ENCODE measurements at places on chromosomes 6 and 20.

DNA sequence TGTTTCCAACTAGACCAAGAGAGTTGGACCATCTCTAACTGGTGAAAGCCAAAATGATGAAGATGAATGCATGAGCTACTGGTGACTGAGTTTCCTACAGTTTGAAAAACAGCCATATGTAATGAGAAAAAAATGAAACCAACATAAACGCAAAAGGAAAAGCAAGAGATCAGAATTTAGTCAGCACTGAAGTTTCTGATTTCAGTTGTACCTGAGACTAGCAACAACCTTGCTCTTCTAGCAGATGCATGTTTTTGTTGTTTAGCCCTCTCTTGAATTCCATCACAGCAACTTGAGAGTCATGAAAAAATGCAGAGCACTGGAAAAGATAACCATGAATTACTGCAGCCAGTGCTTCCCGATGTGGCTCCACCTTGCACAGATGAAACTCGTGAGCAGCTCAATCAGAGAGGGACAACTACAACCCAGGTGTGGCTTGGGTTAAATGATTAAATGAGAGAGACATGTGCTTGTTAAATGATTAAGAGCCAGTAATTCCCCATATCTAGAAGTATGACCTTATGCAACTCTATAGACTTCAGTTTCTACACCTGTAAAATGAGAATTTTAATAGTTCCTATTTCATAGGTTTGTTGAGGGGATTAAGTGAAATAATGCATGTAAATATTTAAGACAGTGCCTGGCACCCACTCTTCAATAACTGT lies 104.8 kb downstream of the ELOVL4 start:
- no peak for DNase-seq

DNA sequence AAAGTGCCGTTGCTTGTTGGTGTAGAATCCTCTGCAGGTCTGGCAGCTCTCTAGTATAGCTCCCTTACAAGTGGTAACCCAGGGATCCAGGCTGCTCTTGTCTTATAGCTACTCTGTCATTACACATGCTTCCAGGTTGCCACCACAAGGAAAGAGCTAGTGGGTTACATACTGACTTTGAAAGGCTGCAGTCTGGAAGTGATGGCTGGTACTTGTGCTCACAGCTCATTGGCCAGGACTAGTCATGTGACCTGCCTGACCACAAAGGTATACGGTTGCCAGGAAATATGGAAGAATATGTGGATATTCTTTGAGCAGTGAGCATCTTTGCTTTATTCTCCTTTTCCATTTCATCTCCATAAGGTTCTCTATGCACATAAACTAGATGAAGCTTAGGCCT lies 46.0 kb downstream of the RREB1 start:
- no peak for DNase-seq

- no peak for DNase-seq
Measured at GRCh38 chr6:165605901-165606739, 56.9 kb downstream of the PDE10A start.

DNA sequence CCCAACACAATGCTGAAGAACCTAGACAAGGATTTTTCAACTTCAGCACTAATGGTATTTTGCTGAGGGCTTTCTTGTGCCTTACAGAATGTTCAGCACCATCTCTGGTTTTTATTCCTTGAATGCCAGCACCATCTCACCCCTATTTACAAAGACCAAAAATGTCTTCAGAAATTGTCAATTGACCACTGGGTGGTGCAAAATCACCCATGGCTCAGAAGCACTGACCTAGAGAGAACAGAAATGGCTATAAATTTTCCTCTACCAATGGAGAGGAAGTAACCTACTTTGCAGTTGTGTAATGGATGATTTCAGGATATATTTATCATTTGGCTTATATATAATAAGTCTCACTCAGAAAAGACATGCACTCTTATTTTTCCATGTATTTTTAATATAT lies 431.0 kb upstream of the IRAK1BP1 start:
- DNase-seq, result no peak

DNA sequence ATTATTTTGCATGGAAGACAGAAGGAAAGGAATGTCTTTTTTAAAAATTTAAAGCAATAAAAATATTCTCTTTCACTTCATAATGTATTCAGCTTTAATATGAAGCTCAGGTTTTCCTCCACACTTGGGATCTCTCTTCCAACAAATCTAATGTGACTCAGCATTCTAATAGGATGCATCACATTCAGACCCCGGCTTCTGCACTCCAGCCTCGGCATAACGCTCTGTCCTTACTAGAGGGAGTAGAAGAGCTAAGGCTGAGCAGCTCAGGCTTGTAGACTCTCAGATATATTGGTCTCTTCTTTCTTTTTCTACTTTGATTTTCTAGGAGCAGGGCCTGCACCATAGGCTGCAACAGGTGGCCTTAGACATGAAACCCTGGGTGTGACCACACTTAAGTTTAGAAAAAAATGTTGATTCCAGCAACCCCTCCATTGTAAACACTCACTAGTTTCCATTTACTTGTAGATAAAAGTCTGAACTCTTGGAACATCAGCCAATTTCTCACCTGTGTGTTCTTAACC lies 161.7 kb downstream of the PAK5 start:
- DNase-seq, result no peak

DNA sequence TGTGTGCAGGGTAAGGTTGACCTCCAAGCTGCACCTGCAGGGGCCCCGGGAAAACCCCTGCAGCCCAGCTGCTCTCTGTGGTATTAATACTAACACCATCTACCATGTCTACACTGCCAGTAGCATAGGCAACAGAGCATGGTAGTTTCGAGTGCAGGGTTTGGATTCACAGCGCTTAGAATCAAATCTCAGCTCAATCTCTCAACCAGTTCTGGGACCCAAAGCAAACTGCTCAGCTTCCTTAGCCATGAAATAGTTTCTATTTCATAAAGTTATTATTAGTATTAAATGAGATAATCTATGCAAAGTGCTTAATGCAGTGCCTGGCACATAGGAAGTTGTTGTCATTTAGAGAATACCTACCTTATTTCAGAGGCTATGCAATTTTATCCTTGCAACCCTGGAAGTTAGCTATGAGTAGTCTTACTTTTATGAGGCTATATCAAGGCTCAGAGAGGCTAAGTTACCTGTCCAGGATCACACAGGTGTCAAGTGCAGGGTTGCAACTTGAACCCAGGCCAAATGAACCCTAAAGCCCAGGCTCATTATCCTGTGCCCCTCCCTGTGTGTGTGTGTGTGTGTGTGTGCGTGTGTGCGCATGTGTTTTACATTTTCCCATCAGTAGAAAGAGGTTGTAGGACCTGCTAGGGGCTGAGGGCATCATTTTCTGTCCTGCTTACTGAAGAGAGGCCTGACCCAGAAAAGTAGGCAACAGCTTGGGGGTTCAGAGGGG lies 27.6 kb upstream of the MRPS18A start:
- no peak for DNase-seq

DNA sequence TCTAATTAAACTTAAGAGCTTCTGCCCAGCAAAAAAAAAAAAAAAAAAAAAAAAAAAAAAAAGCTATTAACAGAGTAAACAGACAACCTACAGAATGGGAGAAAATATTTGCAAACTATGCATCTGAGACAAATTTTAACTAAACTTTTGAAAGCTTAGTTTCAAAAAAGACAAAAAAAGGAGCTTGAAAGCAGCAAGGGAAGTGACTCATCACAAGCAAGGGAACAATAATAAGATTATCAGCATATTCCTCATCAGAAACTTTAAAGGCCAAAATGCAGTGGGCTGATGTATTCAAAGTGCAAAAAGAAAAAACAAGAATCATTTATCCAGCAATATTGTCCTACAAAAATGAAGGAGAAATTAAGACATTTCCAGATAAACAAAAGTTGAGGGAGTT lies 158.6 kb downstream of the RNF144B start:
- no peak for DNase-seq

DNA sequence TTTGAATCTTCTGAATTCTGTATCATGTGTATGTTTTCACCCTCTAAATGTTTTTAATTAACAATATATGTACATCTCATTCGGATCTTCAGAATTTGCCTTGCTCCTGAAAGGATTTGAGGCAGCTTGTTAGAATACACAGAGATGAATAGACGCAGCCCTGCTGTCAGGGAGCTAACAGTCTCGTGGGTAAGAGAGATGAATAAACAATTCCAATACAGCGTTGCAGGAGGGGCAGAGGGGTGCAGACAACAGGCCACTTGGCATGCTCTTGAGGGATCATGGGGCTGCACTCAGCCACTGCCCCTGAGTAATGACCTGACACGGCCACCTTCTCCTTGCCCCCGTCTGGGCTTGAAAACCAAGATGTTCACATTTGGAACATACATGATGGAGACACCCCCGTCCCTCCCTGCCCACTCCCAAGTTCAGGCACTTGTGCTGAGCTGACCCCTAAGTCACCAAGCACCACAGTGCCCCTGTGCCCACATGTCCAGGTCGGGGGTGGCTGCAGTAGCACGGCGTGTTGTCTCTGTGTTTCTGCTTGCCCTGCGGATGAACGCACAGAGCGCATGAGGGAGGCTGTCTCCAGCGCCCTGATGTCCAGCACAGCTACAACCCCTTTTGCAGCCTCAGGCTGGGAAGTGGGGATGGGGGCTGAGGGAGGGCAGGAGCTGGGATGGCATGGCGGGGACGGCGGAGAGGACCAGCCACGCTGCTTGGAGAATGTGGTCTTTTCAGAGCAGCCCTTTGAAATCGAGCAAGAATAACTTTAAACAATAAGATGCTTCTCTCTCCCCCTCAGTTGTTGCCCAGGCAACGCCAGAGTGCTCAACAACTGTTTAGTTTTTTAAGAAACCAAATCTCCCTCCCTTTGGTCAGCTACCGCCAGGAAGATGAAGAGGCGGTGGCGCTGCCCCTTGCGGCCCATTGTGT lies 33.0 kb upstream of the CDH22 start:
- no peak for DNase-seq

- no peak for DNase-seq
Measured at GRCh38 chr6:170370416-170370815, 63.9 kb downstream of the FAM120B start.

DNA sequence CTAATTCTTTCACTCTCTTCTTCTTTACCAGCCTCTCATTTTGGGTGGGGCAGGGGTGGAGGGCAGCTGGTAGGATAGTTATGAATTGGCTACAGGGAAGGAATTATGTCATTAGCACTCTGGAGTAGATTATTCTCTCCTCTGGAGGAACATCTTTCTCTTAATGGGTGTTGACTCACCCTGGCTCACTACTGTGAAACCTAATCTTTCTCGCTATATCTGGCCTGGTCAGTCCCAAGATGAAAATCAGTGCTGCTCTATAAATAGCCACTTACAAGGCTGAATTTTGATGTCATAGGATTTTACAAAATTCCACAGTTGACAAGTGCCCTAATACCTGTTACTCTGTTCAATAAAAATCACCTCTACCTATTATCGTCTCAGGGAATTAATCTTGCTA lies 151.3 kb downstream of the COL9A1 start:
- no peak for DNase-seq

DNA sequence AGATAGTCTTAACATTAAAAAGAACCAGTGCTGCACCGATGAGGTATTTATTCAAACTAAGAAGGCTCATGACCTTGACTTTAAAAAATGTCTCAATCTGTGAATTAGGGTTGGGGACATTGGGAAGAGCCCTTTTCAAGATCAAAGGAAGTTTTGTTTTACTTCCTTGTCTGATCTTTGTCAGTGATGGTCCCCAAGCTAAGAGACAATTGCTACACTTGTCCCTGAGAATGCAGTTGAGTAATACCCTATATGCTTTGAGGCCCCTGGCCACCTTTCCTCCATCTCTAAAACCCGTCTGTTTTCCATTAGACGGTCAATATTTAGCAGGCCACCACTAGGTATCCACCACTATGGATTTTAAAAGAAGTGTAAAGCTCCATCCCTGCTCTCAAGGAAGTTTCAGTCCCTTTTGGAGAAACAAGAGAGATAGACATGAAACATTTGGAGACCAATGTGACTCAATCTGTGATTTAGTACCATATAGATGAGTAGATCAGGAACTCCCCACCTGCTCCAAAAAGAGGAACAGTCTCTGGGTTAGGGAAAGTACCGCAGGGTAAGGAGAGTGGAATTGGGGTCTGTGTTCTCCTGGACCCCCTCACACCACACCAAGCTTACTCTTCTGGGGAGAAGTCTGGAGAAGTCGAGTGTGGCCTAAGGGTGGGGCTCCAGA lies 99.1 kb upstream of the ISM1 start:
- DNase-seq, result no peak

- DNase-seq, result no peak
Measured at GRCh38 chr20:21511850-21512633, 1.8 kb downstream of the NKX2-2 start.

DNA sequence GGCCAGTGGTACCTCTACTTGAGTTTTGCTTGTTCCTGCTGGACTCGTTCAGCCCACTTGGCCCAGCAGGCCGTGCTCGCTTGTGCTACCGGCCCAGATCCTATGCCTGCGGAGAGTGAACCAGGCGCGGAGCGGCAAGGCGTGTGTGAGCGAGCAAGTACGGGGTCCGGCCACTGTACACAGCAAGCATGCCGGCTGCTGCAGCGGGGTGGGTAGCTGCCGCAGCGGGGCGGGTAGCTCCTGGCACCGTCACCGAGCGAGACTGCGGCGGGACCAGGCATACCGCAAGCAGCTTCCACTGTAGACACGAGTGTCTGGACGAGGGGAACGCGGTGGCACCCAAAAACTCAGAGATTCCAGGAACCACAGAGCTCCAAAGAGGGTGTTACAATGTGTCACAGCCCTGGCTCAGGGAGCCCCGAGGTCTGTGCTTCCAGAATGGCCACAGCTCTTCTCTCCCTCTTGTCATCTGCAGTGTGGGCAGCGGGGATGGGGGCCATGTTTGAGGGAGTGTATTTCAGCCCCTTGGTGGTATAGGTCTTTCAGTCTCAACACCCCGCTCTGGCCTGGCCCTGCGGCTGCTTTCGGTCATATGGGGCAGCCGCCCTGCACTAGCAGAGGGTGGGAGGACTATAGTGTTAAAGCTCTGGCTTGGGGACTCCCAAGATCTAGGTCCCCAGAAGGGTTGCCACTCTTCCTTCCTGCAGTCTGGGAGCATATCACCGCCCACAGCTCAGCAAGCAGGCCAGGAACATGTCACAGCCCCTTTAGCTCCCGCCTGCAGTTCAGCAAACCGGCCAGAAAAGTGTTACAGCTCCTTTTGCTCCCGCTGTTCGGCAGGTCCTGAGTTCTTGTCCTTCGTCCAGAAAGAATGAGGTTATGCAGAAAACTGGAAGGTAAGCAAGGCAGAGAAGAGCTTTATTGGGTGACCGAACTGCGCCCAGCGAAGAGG lies 6.1 kb upstream of the RWDD1 start:
- DNase-seq, result no peak

DNA sequence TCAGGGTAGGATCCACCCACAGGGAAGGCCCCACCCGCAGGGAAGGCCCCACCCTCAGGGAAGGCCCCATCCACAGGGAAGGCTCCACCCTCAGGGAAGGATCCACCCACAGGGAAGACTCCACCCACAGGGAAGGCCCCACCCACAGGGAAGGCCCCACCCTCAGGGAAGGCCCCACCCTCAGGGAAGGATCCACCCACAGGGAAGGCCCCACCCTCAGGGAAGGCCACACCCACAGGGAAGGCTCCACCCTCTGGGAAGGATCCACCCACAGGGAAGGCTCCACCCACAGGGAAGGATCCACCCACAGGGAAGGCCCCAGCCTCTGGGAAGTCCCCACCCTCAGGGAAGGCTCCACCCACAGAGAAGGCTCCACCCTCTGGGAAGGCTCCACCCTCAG lies 40.5 kb downstream of the KCNQ2 start:
- DNase-seq, result no peak

Measured in stimulated activated naive CD4-positive, alpha-beta T cell treated with Interleukin-2 at 50 U/mL for 16 hours (primary cell).